ENCODE measurements at places on chromosomes 2 and 18. TPM values are rescaled to one million over a fixed set of nuclear protein-coding genes. Genes with fewer than 3 reads are reported as not detected.

GRCh38 chr18:10235661-10235952 is 218.8 kb upstream of the APCDD1 start:
- DNase-seq = no peak

NCKAP5 gene
- polyA plus RNA-seq = 0.04 TPM

CHST10 gene
- polyA plus RNA-seq = 10.5 TPM

- peak; percentile 95 for DNase-seq
Observed at GRCh38 chr2:20580690-20581437, 70.0 kb downstream of the HS1BP3 start.

DPP4 gene
- polyA plus RNA-seq = 37.7 TPM

DNA sequence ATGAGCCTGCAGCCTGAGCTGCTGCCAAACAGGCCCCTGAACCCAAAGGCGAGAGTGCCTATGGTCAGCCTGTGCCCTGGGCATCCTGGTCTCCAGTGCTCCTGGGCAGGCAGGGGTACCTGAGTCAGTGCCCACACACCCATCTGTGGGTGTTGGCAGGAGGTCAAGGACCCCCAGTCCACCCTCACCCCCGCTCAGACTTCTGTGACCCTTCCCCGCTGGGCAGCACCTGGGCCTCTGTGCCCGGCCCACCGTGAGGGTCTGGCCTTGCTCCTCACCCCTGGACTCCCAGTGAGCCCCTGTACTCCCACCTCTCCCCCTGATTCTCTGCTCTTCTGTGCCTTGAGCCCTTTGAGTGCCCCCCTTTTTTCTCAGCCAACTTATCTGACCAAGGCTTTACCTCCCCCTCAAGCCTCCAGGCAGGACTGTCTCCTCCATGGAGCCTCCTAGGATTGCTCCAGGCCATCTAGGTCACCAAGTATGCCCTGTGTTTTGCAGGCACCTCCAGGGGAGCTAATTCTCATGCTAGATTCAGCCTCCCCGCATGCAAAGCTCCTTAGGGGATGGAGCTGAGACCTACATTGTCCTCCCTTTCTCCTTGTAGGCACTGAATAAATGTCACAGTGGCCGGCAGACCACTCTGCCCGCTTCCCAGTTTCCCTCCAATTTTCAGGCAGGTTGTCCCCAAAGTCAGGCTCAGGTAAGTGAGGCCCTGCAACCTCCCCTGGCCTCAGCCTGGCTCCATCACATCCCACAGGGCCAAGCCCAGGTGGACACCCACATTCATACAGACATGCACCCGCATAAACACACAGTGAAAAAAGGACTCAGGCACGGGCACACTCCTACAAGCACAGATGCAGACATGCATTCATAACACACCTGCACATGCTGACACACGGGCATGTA is 21.9 kb upstream of the PTMA start:
- no peak for DNase-seq

DNA sequence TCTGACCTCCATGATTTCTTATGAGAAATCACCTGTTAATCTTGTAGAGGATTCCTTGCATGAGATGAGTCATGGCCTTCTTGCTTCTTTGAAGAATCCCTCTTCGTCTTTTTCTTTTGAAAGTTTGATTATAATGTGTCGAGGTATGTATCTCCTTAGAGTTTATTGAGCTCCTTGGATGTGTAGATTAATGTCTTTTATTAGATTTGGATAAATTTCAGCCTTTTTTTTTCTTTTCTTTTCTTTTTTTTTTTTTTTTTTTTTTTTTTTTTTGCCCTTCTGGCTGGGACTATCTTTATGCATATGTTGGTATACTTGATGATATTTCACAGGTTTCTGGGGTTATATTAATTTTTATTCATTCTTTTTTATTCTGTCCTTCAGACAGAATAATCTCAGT is 72.3 kb upstream of the ITGA4 start:
- DNase-seq = no peak

- no peak for DNase-seq
Observed at GRCh38 chr2:37326866-37327634, 2.4 kb upstream of the PRKD3 start.

CROCC2 gene
- not detected for polyA plus RNA-seq

GRCh38 chr2:199119796-199120195 is 337.9 kb downstream of the SATB2 start:
- no peak for DNase-seq

- DNase-seq = no peak
Observed at GRCh38 chr2:15331787-15332186, 229.3 kb downstream of the NBAS start.

DNA sequence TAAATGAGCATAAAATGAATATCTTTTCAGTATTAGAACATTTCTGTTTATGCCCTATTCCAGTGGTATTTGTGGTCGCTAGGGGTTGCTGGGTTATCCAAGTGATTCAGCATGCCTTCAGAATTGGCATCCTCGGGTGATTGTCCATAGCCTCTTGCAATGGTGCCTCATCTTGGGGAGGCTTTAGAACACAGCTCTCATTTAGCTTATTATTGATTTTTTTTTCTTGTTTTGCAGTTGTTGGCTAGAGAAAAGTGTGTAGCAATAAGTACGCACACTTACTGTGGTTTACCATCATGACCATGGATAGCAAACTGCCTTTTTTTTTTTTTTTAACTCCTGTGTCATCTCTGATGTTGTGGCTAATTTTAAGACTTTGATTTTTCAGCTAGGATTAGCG is 33.6 kb downstream of the PLEKHA3 start:
- DNase-seq = no peak

DNA sequence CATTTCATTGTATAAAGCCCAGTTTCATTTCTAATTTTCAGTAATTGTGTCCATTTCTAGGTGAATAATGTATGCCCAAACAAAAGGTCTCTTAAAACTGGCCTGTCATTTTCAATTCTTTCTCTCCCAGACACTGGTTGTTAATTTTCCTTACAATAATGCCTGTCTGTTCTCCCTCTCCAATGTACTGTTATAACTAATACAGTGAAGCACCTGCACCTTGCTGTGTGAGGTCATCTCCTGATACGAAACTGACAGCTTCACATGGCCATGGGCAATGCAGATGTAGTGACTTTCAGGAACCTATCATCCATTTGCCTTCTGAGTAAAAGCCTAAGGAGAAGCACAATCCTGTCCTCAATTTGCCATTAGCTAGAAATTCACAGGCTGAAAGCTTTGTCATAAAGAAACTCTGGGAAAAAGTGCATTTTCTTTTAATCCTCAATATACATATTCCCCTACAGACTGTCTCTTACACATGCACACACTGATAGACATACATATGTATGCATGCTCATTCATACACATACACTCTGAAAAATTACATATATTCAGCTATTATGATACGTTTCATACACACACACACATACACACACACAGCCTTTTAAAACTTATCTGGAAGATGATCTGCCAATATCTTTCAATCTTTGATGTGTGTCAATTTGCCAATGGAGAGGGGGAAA is 1030.3 kb downstream of the TDRD15 start:
- no peak for DNase-seq

ITGB6 gene
- not detected for polyA plus RNA-seq

Measured in HepG2 (cell line).